ENCODE measurements at places on chromosomes 2 and 18.
A peak's percentile ranks its signal among the peaks of the same experiment; 100 is the strongest.

- no peak for DNase-seq
Observed at GRCh38 chr2:181937473-181937872, 45.9 kb downstream of the ITPRID2 start.

- no peak for DNase-seq
Observed at GRCh38 chr18:11944252-11944651, 36.1 kb upstream of the MPPE1 start.

DNA sequence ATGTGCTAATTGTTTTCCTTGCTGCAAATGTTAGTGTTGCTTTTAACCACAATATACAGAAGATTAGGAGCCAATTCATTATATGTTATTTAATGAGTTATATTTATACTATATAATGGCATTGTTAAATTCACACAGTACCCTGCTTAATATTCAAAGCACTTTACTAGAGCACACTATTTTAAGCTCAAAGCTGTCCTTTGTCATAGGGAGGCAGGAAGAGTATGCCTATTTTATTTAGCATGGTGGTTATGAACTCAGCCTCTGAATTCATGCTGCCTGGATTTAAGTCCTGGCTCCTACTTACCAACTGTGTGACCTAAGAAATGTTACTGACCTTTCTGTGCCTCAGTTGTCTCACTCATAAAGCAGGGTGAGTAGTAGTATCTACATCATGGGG, 80.5 kb downstream of the FASTKD2 start:
- no peak for DNase-seq

GRCh38 chr18:46253498-46253897, 149.3 kb downstream of the HAUS1 start:
- DNase-seq: no peak

DNA sequence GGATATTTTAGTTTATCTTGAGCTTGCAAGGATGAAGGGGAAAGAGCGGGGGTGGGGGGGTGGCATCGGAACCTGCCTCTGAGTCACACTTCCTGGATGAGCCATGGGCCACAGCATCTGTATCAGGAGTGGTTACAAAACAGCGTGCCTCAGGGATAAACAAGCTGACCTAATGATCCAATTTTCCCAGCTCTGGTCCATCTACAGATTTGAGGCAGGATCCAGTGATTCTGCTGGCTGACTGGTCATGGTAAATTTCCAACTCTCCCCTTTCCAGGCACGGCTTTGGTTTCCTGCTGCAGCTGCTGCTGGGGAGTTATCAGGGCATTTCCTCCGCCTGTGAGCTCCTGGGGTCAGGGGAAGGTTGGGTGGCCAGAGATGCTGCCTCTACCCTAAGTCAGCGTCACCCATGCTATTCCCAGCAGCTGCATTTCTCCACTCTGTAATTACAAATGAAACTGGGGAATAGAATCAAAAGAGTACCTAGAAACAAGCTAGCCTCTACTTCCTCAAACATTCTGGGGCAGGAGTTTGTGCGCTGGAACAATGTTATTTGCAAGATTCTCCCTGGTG, 4.7 kb upstream of the HPCAL1 start:
- no peak for DNase-seq

DNA sequence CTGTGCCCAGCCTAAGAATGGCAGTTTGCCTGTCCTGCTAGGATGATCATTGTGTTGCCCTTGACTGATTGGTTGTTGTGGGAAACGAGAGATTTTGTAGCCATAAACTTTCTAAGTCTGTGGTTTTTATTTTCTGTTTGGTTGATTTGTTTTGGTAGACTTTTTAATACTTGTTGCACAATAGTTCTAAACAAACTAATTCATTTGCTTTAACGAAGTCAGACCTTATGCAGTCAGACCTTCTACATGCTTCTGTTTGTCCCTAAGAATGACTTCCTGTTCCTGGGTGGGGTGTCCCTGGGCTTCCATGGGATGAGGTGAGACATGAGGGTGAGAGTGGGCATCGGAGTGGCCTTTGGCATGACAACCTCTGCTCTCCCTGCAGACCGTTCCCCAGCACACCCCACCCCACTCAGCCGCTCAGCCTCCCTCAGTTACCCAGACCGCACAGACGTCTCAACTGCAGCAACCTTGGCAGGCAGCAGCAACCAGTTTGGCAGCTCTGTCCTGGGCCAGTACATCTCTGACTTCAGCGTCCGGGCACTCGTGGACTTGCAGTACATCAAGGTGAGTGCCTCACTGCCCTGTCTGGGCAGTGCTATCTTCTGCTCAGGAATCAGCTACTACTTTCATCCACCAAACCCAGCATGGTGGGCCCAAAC, 7.8 kb upstream of the CNNM3 start:
- no peak for DNase-seq

- DNase-seq: no peak
Observed at GRCh38 chr2:205984381-205984780, 101.6 kb downstream of the INO80D start.

DNA sequence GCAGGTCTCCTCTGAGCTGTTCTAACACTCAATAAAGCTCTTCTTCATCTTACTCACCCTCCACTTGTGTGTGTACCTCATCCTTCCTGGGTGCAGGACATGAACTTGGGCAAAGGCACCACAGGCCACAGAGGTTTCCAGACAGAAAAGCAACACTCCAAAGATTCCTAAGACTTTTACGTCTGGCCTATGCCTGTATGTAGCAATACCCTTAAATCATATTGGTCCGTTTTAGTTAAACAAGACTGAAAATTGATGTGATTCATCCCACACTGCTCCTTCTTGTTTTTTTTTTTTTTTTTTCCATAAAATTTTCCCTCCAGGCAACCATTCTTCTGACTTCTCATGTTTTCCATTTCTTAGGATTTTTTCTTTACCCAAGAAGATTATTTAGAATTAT, 404.3 kb downstream of the PID1 start:
- no peak for DNase-seq

GRCh38 chr18:48412339-48412929, 3.3 kb upstream of the ZBTB7C start:
- peak; percentile 23 for DNase-seq

DNA sequence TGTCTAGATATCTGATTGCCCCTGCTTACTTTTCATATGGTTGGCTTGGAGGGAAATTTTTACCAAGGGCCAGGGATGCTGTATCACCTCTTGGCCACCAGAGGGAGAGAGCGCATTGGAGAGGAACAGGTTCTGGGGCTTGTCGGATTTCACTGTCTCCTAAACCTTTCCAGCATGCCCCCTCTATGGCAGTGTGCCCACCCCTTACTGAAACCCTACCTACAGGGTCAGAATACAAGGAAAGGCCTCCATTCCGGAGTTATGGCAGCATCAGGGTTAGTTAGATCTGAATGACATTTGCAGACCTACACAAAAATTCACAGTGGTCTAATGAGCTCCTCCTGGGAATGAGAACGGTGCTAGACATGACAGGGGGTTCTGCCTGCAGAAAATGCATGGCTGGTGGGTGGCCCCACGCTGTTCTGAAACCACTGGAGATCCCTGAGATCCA, 5.8 kb downstream of the SLC14A2 start:
- DNase-seq: peak; percentile 35

- no peak for DNase-seq
Observed at GRCh38 chr2:69517410-69517809, 80.2 kb upstream of the NFU1 start.

DNA sequence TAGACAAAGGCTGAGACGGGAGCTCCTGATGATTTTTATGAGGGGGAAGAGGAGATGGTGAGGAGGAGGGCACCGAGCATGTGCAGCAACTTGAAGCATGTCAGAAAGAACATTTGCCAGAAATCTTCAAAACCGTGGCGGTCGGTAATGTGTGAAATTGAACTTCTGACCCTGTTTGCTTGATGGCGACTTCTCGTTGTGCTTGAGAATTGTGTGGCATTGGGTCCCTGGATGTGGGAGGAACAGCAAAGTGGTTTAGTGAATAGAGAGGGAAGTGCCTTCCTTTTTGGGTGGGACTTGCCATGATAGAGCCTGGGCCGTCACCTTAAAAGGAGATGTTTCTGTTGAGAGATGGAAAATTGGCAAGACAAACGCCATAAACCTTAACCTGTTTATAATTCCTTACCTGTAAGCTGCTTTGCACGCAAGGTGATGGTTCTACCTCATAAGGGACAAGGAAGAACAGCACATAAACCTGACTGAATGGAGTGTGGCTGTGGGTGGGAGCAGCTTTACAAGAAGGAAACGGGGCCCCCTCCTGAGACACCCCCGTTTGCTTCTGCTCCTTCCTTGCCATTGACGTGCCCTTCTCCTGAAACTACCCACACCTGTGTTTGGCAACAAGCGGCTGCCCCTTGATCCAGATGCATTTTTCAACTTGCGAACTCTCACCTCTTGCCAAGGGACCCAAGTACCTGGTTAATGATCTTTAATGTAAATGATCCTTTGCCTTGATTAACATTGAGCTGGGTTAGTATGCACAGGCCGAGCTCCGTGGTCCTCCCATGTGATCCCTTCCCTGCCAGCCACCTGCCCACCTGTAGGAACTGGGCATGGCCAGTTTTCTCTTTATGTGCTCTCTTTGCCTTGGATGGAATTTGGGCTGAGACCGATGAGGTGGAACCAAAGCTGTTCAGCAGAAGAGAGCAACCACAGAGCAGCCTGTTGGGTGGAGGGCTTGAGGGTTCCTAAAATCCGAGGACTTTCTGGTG, 153.2 kb downstream of the NEDD4L start:
- DNase-seq: no peak

- peak; percentile 6 for DNase-seq
Observed at GRCh38 chr2:159226059-159226461, 60.4 kb downstream of the WDSUB1 start.

GRCh38 chr2:120964819-120965218, 229.2 kb downstream of the GLI2 start:
- DNase-seq: no peak

GRCh38 chr2:224528171-224528570, 57.0 kb downstream of the CUL3 start:
- DNase-seq: no peak

GRCh38 chr18:37294951-37295350, 270.6 kb downstream of the CELF4 start:
- DNase-seq: no peak

DNA sequence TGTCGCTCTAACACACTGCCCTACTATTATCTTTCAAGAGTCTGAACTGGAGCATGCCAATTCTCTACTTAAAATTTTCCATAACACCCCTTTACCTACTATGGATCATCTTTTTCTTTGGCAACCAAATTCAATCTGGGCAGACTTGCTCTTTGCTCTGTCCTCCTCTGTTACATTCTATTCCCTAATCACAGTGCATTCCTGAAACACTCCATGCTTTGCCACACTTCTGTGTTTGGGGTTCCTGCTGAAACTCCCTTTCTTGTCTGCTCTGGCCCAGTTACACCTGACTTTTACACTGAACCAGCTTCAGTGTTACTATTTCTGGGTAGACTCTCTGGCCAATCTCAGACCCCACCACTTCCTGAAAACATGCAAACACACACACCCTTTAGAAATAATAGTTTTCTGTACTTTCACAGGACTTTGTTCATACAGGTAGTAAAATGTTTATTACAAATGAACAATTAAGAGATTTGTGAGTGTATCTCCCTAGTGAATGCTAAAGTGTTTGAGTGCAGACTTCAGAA, 119.9 kb upstream of the DCC start:
- DNase-seq: no peak

DNA sequence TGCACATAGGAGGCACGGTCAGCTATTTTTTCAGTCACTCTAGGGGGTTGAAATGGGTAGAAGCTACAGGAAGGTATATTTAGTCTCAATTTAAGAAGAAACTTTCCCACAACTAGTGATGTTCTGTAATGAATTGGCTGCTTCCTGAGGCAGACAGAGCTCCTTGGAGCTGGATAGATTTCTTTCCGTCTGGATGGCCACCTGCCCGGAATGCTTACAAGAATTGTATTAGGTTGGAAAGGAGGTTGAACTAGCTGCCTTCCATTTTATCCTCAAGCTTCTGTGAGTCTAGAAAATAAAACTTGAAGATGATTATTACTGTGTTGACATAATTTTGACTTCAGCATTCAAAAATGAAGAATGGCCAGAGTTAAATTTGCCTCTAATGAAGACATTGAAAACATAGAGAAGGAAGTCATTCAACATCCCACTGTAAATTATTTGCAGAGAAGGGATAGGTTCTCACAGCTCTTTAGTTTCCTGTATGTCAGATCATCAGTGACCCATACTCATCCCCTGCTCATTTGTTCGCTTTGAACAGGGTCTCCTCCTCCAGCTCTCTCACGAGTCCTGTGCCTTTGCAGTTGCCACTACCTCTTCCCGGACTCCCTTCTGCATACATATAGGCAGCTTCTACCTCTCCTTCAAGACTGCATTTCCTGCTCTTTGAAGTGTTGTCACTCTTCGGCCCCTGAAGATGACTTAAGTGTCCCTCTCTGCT, 88.8 kb downstream of the CRIM1 start:
- no peak for DNase-seq

- peak; percentile 38 for DNase-seq
Observed at GRCh38 chr18:31819106-31819924, 58.6 kb upstream of the SLC25A52 start.

DNA sequence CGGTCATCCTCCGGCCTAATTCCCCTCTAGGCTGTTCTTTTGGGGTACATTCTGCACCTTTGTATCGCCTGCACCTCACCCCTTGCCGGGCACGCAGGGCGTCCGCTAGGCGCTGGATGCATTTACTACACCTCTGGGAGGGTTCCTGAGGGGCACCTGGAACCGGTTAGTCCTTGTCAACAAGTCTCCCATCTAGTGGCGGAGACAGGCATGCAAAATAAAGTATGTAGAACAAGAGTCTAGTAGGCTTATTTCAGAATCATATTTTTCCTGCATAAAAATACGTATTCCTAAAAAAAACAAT, 705 bp upstream of the TEX261 start:
- DNase-seq: peak; percentile 60

- no peak for DNase-seq
Observed at GRCh38 chr18:26738706-26739105, 126.8 kb downstream of the AQP4 start.

GRCh38 chr2:160720098-160720497, 226.5 kb upstream of the RBMS1 start:
- DNase-seq: no peak

DNA sequence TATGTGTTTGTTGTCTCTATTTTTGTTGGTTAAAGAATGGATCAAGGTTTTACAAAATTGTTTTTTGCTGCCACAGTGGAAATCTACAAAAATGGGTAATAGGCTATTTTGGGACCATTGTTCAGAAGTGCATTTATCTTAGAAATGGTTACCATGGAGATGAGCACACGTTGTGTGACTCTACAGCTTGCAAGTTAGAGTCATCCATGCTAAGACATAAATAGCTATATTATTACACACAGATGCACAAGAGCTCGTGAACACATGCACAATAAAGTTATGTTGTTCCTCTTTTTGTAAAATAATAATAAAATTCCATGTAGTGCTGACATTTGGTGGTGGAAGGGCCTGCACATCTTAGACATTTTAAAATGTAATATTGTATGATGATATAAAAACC, 15.5 kb upstream of the DUSP19 start:
- no peak for DNase-seq

GRCh38 chr18:68467957-68468356, 247.0 kb downstream of the TMX3 start:
- DNase-seq: no peak

- no peak for DNase-seq
Observed at GRCh38 chr2:217437290-217437870, 565.4 kb downstream of the TNS1 start.

- no peak for DNase-seq
Observed at GRCh38 chr2:69221960-69222751, 164.9 kb downstream of the GFPT1 start.
